ENCODE measurements at places on chromosomes 6 and 20.

- DNase-seq: no peak
These were observed 6.6 kb upstream of the CPXM1 start for GRCh38 chr20:2807019-2807418.

DNA sequence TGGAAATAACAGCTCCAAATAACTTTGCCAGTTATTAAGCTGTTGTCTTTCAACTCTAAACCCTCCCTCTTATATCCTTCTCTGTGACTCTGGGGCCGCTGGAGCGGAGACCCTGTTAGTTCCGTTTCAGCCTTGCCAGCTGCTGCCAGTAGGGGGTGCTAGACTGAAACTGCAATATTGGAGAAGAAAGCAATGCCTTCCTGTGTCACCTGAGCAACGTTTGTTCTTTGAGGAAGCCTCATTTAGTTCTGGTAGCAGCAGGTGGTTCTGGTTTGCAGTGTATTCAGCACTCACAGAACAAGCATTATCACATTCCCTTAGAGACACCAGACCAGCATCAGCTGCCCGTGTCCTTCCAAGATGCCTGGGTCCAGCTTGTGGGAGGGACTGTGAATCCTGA, 22.9 kb upstream of the JAG1 start:
- DNase-seq: no peak

GRCh38 chr6:129546702-129547101, 163.3 kb downstream of the ARHGAP18 start:
- DNase-seq: no peak

- no peak for DNase-seq
These were observed 6.5 kb upstream of the USP45 start for GRCh38 chr6:99521633-99522151.

DNA sequence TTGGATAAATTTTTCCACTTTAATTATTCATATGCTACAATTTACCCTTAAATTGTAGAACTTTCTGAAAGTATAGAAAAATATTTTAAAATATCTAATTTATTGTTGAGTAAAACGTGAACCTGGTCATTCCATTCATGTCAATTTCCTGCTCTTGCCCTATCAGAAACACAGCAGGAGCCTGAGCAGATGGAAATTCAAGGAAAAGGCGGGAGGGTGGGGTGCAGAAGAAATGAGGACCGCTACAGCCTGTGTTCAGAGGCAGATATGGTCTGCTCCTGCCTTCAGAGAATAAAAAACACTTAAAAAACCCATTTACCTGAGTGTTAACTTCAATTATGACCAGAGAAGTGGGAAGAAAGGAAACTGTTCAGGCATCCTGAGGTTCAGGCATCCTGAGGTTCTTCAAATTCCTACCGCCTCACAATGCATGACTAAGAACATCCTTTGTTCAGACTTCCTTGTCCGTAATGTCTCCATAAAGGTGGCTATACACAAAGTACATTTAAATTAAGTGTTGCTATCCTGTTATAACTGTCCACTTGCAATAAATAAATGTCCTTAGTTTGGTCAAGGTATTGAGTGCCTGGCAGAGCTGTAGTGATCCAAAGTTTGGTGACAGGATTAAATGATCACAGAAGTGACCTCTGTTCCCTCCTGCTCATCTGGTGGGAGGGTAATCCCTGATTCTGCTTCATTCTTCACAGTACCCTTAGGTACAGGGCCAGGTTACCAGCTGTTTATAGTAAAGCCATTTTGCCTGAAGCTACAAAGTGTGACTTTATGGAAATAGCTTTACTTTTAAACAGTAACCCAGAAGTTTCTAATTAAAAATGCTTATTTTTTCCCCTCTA, 109.1 kb downstream of the MAN1A1 start:
- DNase-seq: no peak

- no peak for DNase-seq
These were observed 18.1 kb upstream of the SNRPB2 start for GRCh38 chr20:16711661-16712258.

DNA sequence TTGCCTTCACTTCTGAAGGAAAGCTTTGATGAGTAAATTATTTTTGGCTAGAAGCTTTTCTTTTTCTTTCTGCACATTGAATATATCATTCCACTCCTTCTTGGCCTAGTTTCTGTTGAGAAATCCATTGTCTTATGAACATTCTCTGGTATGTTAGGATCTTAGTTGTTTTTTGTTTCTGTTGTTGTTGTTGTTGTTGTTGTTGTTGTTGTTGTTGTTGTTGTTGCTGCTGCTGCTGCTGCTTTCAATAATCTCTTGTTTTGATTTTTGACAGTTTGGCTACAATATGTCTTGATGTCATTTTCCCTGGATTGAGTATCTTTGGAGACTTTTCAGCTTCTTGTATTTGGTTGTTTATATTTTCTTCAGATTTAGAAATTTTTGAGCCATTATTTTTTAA, 836.5 kb upstream of the MAN1A1 start:
- no peak for DNase-seq

DNA sequence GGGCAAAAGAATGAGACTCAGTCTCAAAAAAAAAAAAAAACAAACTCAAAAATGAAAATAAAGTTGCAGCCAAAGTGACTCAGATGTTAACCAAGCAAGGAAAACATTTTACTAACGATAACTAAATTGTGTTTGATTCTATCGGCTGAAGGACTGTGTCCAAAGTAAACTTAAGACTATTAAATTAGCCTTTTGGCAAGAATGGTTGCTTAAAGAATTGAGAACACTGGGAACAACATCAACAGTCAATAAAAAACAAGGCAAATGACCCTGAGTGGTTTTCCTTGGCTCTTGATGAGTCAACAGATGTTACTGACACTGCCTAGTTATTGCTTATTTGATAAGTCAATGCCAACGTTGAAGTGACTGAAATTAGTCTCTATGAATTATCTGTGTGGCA, 36.7 kb downstream of the POU3F2 start:
- DNase-seq: no peak

DNA sequence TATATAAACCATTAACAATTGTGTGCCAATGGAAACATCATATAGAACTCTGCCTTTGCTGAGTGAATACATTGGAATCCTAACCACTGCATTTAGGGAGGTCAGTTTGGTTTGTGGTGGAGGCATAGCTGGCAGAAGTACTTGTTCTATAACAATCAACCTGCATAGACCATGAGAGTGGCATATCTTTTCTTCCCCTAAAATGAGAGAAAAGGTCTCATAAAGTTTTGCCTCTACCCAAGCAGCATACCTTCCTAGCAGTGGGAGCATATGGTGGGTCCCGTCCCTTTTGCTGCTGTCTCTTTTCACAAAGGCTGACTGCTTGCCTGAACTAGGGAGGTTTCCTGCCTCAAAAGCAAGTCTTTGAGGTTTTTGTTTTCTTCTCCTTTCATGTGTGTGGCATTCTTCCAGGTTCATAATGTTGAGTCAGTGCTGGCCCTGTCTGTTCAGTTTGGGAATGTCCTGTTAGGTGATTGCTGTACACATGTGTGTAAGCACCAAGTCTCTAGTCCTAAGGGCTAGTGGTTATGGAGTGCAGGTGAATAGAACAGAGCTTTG, 61.2 kb upstream of the SUPT3H start:
- DNase-seq: no peak

GRCh38 chr20:44690781-44691423, 24.3 kb upstream of the CCN5 start:
- no peak for DNase-seq

DNA sequence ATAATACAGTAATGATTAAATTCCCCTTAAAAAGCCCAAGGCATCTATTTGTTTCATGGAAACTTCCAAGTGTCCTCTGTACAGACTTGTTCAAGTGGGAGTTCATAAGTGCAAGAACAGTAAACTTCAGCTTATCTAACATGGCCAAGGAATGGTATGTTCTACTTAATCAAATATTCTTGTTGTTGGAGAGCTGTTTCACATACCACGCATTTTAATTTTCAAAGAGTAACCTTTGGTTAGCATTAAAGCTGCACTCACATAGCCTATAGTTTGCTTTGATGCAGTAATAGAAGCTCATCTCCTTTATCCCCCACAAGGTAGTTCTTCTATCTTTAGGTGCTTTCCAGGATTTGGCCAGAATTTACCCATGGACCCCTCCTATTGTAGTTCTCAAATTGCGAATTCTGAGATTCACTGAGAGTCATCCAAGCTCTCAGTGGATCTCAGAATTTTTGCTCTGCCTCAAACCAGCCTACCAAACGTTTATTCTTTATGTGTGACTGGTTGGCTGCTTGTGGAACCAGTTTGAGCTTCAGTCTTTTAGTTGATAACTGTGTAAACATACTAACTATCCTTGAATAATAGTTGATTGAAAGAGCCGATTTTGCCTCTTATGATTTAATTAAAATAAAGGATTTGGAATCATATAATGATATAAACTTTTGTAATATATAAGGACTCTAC, 668.0 kb upstream of the FLRT3 start:
- DNase-seq: no peak

DNA sequence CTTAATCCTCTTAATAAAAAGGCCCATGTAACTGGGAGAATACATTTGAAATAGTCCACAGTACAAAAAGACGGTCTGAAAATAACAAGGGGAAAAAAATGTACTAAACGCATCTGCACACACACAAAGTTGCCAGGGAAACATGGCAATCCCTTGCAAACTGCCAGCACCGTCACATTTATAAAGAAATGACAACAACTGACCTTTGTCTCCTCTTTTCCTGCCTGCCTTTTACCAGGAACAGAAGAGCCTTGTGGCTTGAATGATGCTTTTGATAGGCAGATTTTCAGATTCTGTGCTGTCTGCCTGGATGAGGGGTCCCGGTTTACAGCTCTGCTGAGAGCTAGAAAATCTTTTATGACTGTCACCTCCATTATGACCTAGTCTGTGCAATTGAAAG, 308.6 kb upstream of the ZFP64 start:
- DNase-seq: no peak

DNA sequence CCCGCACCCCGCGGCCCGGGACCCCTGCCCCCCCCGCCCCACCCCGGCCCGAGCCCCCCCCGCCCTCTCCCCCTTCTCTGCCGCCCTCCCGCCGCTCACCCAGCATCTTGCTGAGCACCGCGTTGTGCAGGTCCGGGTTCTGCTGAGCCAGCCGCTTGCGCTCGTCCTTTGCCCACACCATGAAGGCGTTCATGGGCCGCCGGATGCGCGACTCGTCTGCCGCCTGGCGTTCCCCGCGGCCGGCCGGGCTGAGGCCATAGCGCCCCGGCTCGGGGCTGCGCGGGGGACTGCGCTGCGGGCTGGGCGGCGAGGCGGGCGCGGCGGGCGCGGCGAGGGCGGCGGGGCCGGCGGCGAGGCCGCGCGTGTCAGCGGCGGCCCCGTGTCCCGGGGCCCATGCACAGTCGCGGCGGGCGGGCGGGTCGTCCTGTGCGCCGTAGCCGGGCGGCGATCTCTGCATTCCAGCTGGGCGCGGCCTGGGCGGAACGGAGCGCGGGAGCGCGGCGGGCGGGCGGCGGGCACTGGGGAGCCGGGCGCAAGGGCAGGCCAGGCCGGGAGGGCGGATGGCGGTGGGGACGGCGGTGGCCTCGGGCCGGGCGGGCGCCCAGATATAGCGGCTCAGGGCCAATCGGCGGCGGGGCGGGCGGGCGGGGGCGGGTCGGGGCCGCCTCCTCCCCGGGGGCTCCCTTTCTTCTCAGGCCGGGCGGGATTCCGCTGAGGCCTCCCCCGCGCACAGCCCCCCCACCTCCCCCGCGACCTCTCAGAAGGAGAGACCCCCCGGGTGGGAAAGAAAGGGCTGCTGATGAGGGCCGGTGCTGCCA, at the start of gene SOX18:
TSS of gene SOX18 (minus strand) at position 580 of the 818 bp plus-strand sequence. CDS start at position 457, 123 bp downstream.
- DNase-seq: no peak

Measured in esophagus squamous epithelium (tissue), 5 donors.